ENCODE measurements at places on chromosomes 2 and 18.
A peak's percentile ranks its signal among the peaks of the same experiment; 100 is the strongest.

DNA sequence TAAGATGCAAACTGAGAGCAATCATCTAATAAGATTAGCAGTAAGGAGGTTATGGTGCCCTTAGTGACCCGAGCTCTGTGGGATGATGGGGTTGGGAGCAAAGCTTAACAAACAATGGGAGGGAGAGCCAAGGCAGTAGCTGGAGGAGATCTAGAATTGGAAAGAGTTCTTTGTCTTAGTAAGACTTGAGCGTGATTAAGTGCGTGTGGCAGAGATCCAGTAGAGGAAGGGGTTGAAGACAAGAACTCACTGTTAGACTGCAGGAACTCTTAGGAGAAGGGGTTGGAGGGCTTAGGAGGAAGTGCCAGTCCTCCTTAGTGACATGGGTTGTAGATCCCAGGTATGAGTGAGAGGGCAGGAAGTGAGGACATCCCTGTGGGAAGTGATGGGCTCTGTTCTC lies 184.7 kb downstream of the GFPT1 start:
- no peak for DNase-seq

DNA sequence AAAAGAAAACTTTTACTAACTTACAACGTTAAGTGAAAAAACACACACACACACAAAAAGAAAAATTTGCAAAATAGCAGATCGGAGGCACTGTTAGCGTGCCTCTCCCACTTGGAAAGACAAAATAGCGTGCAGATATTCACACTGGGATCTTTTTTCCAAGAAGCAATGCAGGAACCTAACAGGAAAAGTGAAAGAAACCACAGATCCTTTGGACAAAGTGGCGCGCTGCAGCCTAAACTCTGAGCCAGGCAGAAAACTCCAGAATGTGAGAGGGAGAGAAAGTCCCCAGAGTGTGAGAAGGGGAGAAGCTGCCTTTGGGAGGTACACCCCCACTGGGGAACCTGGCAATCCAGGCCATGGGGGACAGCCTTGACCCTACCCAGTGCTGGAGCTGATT lies 70.7 kb upstream of the SERPINE2 start:
- DNase-seq: no peak

- no peak for DNase-seq
Observed at GRCh38 chr2:46317094-46317486, 19.9 kb downstream of the EPAS1 start.

GRCh38 chr2:235215248-235215647 lies 263.4 kb downstream of the SH3BP4 start:
- no peak for DNase-seq

GRCh38 chr2:209426432-209426831 lies 2.6 kb downstream of the MAP2 start:
- peak; percentile 23 for DNase-seq

DNA sequence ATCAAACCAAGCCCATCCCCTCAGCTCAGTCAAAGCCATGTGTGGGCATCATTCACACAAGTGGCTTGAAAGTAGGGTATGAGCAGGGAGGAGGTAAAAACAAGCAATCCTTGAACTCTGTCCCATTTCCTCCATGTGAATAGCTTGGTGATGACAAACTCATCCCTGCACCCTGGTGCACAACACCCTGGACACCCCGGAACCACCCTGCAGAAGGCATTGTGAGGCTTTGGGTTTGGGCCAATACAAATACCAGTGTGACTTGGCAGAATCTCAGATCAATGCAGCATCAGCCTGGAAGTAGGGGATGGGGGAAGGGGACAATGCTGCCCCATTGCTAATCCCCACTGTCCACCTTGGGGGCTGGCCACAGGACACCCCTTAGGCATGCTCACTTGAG lies 28.6 kb downstream of the TGFA start:
- no peak for DNase-seq

DNA sequence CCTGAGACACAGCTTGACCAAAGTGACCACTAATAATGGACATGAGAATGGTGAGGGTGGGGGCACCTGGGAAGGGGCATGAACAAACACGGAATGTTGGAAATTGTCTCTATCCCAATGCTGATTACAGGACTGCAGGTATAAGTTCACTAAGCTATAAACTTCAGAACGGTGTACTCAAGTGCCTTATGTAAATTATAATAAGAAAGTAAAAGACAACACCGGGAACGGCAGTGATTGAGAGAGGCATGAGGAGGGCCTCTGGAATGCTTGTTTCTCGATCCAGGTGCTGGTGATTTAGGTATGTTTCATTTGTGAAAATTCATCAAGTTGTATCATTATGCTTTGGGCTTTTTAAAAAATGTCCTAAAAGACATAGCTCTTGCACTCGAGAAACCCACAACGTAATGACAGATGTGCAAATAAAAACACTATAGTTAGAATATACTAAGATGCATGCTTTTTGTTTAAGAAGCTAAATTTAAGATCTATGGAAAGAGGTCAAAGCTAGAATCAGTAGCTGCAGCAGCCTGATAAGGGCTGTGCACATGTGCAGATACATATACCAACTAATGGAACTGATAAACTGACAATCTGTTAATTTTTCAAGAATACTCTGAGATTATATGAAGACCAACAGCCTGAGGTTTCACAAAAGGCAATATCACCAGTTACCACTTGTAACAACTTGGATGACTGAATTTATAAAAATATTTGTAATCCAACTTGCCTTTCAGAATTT lies 7.6 kb downstream of the HIBCH start:
- DNase-seq: no peak

All from fibroblast of lung (primary cell).